ENCODE measurements at places on chromosomes 3 and 15.

GRCh38 chr15:72813345-72814004 lies 29.9 kb upstream of the ADPGK start:
- no peak for DNase-seq

DNA sequence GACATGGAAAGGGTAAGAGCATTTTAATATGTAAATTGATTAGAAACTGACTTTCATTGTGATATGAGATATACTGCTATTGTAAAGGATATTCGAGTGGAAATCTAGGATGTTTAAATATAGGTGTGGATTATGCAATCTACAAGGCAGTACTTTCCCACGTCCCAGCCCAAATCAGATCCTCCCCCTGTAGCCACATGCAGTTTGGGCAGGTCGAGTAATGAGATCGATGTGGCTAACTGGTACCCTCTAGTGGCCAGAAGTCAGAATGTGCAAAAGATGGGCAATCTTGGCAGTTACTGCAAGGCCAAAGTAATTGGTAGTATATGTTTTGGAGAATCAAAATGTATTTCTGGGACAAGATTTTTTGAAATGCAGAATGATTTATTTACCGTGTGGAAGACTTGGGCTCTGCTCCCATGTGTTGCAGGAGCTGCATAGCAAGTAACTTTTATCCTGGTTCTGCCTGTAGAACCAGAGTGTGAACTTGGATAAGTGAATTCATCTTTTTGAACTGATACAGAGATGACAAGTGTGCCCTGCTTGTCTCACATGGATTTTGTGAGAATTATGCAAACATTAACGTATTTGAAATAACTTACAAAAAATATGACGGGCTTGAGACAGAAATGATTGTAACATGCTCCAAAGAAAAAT lies 94.5 kb upstream of the ADAMTSL3 start:
- peak; percentile 15 for DNase-seq

DNA sequence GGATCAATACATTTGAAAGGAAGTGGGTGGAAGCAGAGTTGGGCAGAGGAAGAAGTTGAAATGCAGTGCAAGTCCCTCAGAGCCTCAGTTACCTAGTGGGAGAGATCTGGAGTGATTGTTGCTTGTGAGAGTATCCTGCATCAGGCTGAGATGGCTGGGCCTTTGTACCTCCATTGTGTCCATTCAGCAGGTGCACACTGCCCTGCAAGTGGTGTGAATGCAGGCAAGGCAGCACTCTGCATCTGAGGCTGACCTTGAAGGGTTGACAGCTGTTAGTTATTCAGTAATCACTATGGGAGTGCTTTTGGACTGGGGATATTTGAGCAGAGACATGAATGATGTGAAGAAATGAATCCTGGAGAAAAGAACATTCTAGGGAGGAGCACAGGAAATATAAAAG lies 25.2 kb downstream of the ATP6V1A start:
- DNase-seq: no peak

DNA sequence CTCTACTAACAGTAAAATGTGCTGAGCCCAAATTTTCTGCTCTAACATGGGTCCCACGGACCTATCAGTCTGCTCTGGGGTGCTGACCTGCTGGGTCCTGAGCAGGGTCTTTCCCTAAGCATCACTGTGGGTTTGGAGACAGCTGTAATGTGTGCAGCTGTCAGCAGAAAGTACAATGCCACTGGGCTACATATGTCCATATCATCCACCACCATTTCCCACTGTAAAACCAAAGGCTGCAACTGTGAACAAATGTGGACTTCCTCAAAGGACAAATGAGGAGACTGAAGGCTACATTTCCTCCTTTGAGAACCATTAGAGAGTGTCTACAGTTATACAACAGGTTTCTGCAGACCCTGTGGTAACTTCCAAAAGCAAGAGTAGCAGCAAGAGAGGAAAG lies 33.8 kb upstream of the IP6K2 start:
- no peak for DNase-seq

GRCh38 chr3:133474251-133474801 lies 74.5 kb downstream of the BFSP2 start:
- DNase-seq: no peak

- no peak for DNase-seq
These were observed 247.6 kb upstream of the SOX2 start for GRCh38 chr3:181464033-181464694.

DNA sequence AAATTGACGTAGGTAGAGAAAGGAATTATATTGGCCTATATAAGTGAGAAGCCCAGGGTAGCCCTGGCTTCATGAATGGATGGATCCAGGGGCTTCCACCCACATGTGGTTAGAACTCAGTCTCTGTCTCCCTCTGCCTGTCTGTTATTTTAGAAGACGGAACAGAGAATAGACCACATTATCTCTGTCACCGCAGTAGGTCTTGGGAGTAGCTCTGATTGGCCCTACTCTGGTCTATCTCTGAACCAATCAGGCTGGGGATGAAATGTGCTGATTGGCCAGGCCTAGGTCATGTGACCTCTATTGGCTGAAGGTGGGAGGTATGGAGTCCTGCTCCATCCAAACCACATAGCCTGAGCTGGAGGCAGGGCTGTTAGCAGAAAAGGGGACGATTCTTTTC lies 143.0 kb upstream of the PRR23C start:
- no peak for DNase-seq
